Left ventricle myocardium superior (tissue), 1 donor: ENCODE measurements at places on chromosomes 16 and 17. TPM values are rescaled to one million over a fixed set of nuclear protein-coding genes. Genes with fewer than 3 reads are reported as not detected.

Gene HS3ST3A1
- total RNA-seq: 0.57 TPM

Gene EFCAB5
- total RNA-seq: 0.35 TPM

Gene ADAP2
- 8.0 TPM for total RNA-seq

Gene CES5A
- not detected for total RNA-seq

Gene TBC1D16
- total RNA-seq: 13.1 TPM

Gene MT1F
- 3.0 TPM for total RNA-seq

Gene PNMT
- 5.8 TPM for total RNA-seq

Gene SOX15
- total RNA-seq: 1.2 TPM

Gene APOBR
- total RNA-seq: 0.47 TPM

Gene NT5M
- 8.6 TPM for total RNA-seq

Gene G6PC1
- not detected for total RNA-seq

Gene CPHXL2
- not detected for total RNA-seq

Gene SECTM1
- 5.5 TPM for total RNA-seq

Gene SLC2A4
- total RNA-seq: 170 TPM

Gene TMEM88
- total RNA-seq: 32.6 TPM
